ENCODE measurements at places on chromosomes 16 and 17.

GRCh38 chr17:35543856-35544255, 6.4 kb upstream of the SLFN12L start:
- peak; percentile 24 for DNase-seq

DNA sequence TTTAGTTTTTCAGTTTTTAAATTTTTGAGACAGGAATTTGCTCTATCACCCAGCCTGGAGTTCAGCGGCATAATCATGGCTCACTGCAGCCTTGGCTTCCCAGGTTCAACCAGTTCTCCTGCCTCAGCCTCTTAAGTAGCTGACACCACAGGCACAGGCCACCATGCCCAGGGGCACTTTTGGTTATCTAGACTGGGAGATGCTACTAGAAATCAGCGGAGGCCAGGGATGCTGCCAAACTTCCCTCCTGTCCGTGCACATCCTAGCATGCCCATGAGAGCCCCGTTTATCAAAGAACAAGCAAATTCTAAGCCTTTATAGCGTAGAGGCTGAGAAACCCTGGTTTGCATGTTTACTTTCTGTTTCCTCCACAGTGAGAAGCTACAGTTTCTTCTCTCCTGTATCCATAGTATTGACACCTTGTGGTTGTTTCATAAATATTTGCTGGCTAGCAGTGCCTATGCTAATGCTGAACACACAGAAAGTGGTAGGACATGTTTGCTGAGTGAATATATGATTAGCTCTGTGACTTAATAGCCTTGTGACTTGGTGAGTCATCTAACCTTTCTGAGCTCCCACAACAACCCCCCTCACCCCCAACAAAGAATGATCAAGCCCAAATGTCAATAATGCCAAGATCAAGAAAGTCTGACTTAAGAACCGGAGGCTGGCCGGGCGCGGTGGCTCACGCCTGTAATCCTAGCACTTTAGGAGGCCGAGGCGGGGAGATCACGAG, 39.2 kb upstream of the MAF start:
- no peak for DNase-seq

GRCh38 chr16:64307431-64307830, 814.4 kb downstream of the CDH11 start:
- DNase-seq, result no peak

- DNase-seq, result no peak
Observed at GRCh38 chr16:1345087-1345486, 6.6 kb downstream of the TSR3 start.

DNA sequence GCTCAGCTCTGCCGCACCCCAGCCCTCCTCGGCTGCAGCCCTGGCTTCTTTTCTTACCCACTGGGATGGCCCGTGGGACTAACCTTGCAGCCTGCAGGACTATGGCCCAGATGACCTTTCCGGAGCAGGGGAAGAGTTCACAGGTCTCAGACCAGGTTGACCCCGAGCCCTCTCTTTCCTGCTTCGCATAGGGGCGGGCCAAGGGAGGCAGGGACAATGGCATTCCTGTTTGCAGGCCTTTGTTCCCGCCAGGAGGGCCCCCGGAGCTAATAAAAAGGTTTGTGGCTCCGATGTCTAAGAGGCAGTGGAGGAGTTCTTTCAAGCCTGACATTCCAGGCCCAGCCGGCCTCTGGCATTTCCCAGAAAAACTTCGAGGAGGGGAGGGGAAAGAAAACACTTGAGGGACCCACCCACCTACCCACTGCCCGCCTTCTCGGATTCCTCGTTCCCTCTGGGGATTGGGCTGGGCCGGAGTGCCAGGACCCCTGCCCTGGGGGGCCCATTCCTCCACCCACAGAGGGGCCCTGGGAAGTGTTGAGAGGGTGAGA, 5.8 kb upstream of the SOCS3 start:
- DNase-seq, result no peak

DNA sequence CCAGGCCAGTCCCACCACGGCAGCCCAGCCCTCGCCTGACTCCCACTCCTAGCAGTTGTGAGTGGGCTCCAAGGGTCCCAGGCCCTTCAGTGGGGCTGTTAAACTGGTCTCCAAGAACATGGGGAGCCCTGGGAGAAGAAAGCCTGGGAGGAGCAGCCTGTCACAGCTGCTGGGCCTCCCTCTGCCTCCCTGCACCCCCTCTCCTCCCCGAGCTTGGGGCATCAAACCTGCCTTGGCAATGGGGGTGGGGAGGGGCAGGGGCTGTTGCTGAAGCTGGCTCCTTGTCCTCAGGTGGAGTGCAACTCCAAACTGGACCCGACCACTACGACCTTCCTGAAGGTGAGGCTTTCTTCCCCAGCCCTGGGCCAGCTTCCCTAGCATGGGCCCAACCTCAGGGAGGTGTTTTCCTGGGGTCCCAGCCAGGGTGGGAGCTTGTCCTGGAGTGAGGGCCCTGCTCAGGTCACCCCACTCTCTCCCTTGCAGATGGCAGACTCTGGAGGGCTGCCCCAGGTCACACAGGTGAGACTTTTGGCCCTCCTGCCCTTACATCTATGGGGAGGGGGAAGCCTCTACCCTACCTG, 6.6 kb upstream of the SETD6 start:
- no peak for DNase-seq

GRCh38 chr16:88370365-88370764, 12.4 kb upstream of the ZNF469 start:
- no peak for DNase-seq
